ENCODE measurements at places on chromosomes 2 and 18. TPM values are rescaled to one million over a fixed set of nuclear protein-coding genes. Genes with fewer than 3 reads are reported as not detected.

DNA sequence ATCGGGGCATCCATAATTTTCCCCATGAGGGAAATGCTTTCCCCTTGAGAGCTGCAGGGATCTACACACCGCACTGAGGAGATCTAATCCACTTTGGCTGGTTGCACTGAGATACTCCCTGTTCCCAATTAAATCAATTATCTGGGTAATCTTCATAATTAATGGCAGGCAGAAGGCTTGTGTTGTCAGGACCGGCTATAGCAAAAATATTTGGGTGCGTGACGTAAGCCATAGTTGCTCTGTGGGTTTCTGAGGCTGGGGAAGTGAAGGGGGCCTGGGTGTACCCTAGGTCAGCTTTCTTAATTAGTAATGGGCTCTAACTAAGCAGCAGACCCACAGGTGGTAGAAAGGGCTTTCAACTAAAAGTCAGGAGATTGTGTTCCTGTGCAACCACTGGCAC lies 62.8 kb upstream of the UPP2 start:
- DNase-seq, result no peak

DNA sequence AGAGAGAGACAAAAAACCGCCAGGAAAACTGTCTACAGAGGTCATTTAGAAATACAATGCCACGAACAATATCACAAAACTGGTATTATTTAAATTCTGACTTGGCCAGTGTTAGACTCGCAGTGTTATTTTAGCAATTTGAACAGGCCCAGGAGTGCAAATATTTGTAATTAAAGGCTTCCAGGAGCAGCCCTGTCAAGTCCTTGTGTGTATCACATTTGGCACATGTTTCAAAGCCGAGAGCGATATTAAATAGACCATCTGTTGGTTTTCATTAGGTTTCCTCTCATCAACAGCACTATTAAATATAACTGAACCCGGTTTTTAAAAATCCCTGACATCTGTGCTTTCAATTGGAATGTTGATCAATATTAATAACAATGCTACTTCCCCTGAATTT lies 656.9 kb downstream of the TSN start:
- no peak for DNase-seq

DNA sequence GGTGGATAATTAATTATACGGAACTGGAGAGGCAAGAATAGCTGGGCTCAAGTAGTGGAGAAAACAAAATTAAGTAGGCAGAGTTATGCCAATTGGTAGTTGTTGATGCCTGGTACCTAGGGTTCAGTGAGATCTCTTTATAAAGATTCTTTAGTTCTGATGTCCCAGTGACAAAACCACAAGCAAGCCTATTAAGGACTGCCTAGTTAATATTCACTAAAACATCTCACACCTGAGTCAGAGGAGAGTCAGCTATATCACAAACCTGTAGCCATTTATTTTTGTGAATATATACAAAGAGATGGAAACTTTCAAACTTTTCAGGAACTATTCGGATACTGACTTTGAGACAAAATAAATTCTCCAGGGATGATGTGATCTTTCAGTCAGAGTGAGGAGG lies 213.9 kb upstream of the CYP26B1 start:
- no peak for DNase-seq

DNA sequence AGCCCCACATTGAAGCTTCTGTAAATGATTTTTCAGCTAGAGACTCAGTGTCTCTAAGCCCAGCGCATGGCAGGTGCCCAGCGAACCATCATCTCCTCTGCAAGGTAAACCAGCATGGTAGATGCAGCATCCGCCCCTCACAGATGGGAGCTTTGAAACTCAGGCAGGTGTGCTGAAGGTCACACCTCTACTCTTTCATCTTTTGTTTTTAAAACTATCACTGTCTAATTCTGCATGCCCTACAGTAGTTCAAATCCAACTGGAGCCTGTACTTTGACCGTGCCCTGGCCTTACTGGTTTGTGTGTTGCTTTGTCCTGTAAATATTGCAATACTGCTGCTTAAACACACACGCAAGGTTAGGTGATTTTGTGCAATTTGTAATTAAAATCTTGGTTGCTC lies 831.1 kb downstream of the GALR1 start:
- DNase-seq, result no peak

DNA sequence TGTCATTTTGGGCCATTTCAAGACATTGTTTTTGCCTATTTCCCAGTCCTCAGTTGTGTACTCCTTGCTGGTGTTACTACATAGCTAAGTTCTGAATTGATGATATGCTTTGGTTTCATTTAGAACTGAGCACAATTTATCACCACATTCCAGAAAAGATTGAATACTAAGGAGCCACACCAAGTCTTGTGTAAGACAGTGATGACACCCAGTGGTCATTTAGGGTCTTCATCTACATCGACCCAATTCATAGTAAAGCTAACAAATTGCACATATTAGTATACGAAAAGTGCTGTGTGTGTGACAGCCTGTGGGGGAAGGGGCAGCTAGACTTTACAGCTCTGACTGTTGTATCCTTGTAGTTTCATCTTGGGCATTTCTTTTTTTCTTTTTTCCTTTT lies 10.9 kb upstream of the DLX2 start:
- DNase-seq, result peak; percentile 35

- no peak for DNase-seq
These were observed 46.6 kb upstream of the TBC1D8 start for GRCh38 chr2:101197814-101198213.

- no peak for DNase-seq
These were observed 491.8 kb downstream of the TXNL1 start for GRCh38 chr18:56146565-56146964.

DNA sequence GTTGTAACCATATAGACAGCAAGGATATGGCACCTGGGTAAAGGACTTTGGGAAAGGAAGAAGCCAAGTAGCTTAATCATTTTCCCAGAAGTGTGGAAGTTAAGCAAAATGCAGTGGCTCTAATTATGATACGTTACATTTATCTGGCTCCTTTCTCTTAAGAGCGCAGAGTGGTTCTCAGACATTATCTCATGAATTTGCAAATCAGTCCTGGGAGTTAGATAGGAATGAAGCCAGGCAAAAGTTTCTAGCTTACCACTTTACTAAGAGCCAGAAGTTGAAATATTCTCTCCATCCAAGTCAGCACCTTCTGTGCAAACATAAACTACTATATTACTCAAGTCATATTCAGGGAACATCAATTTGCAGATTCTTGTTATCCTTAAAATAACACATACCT lies 10.9 kb upstream of the PIEZO2 start:
- no peak for DNase-seq

DNA sequence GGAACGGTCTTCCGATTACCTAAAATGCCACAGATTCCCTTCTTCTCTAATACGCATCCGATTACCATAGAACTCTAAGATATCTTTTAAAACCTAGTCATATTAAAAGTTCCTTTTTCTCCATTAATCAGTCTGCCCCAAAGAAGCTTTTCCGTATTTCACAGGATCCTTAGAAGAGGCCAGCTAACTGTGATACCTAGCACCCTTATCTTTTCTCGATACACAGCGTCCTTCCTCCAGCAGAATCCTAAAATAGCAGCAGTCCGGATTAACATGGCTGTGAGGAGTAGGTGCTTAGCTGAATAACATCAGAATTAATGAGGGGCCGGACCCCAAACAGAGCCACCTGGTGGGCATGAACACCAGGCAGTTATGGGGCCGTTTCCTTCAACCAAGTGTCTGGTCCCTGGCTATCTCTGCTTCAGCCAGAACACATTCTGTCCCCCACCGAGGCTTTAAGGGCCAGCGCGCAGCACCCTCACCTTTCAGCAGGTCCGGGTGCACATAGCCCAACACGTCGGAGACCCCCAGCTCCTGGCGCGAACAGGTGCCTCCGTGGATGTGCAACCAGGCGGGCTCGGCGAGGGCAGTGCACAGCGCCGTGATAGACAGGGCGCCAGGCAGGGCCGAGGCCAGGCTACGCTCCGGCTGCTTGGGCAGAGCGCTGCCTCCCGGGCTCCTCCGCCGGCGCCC lies 995 bp downstream of the TMEM127 start:
- peak; percentile 35 for DNase-seq

DNA sequence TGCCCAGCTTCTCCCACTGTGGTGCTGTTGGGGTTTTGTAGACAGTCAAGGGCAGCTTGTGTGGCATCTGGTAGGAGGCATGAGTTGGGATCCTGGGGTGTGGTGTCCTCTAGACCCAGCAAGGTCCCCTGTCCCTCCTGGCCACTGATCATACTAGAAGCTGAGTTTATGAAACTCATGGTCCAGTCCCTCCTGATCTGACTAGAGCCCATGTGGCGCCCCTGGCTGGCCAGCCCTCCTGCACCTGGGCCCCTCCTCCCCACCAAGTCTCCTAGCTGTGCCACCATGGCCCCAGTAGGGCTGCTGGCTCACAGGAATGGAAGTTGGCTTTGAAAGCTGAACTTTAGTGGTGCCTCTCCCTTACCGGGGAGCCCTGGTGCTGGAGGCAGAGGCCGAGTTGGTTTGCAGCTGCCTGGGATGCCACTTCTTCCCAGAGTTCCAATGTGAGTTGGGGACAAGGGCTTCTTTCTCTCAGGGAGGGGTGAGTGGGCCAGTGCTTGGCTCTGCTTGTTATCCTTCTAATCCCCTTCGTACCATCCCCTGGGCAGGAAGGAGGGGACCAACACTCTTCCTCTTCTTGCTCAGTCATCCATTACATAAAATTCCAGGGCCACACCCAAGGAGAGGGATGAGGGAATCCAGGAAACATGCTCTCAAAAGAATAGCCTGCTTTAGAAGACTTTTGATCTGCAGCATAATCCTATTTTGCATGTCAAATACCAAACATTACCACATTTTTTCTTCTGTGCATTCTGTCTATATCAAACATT lies 37.5 kb upstream of the HAAO start:
- no peak for DNase-seq

DNA sequence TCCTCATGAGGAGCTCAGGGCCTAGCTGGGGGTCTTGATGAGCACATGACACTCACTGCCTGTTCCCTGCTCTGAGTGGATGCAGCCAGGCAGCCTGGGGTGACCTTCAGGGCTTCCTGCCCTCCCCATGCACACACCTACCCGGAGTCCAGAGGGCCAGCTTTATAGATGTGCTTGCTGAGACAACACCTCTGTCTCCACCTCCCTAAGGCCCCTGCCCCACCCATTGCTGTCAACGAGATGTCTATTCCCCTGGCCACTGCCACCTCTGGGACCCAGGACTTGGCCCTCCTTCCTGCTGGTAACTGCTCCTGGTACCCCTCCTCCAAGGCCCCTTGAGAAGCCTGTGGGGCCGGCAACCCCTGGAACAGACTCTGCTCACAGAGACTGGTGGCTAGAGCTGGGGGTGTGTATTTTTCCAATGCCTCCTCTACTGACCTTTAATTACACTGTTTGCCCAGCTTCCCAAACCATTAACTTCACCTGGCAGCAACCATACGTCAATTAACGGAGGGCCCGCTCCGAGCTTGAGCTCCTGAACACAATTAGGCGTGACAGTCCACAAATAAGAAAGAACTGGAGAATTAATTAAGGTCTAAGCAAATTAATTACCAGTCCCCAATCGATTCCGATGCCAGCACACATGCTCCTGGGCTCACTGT lies 66.3 kb downstream of the EMX1 start:
- DNase-seq, result no peak

DNA sequence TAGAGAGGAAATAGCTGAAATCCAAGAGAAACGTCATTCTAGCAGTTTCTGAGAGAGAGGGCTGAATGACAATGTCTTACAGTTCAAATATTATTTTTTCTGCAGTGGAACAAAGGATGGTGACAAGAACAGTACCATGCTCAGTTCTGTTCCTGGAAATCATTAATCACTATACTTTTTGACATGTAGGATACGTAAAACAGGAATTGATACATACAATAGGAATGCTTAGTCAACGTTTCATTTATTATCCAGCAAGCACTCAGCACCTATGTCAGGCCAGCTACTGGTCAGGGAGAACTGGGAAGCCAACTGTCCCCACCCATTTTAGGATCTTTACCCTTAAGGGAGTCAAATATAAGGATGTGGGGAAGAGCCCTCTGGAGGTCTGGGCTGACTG lies 114.7 kb downstream of the DHRS9 start:
- no peak for DNase-seq

GRCh38 chr18:2263303-2263890 lies 307.9 kb downstream of the METTL4 start:
- DNase-seq, result no peak

GRCh38 chr2:144350151-144350802 lies 169.6 kb downstream of the ZEB2 start:
- no peak for DNase-seq

- DNase-seq, result no peak
These were observed 5.0 kb downstream of the RNF152 start for GRCh38 chr18:61887838-61888237.

DNA sequence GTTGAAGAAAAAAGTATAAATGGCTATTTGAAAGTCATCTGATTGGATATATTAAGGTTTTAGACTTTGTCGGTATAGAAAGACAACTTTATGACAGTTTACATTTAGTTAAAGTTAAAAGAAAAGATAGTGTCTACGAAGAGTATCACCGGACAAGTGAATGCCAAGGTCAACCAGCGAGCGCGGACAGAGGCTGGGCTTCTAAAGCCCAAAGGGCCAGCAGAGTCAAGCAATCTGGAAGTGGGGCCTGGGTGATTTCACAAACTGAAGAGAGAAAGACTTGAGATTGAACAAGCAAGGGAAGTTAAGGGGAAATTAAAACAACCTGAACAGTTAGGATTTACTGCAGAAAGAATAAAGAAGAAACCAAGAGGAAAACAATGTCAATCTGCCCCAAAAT lies 16.3 kb downstream of the ZNF521 start:
- no peak for DNase-seq

DNA sequence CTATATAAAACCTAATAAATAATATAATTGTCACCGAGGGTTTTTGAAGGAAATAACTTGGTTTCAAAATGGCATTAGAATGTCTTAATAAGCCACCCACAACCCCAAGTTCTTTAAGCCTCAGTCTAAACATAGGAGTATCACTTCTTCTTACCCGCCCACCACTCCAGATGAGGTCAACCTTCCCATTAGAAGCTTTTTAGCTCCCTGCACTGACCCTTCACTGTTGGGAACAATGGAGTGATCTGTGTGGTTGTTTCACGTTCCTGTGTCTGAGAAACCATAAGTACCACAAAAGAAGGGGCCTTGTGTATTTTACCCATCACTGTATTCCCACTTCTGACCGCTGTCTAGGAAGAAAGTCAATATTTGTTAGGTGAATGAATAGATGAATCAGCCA lies 326.3 kb upstream of the ZNF521 start:
- no peak for DNase-seq

DNA sequence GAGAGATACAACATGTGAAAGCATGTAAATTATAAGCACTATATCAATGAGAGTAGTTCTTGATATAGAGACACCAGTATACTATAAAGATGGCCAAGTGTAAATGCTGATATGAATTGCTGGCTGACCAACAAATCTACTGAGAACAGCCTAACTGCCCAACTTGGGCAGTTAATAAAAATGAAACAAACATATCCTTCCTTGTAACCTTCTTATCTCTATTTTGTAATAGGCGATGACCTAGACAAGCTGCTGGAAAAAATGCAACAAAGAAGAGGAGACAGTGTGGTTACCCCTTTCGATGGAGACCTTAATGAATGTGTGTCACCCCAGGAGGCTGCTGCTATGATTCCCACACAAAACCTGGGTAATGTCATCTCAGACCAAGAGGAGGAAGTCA lies 148.7 kb downstream of the ESCO1 start:
- DNase-seq, result no peak

ZNF385B gene
- not detected for total RNA-seq

SALL3 gene
- total RNA-seq, result 4.1 TPM

CWC22 gene
- 18.8 TPM for total RNA-seq

CD28 gene
- not detected for total RNA-seq

RBKS gene
- 3.4 TPM for total RNA-seq

MYO5B gene
- total RNA-seq, result 3.1 TPM

PPIL3 gene
- 64.4 TPM for total RNA-seq

COL6A3 gene
- 296 TPM for total RNA-seq
